Effector memory CD4-positive, alpha-beta T cell (primary cell): ENCODE measurements at places on chromosomes 4 and X.

- no peak for DNase-seq
These were observed 169.4 kb downstream of the ZNF674 start for GRCh38 chrX:46375831-46376230.

DNA sequence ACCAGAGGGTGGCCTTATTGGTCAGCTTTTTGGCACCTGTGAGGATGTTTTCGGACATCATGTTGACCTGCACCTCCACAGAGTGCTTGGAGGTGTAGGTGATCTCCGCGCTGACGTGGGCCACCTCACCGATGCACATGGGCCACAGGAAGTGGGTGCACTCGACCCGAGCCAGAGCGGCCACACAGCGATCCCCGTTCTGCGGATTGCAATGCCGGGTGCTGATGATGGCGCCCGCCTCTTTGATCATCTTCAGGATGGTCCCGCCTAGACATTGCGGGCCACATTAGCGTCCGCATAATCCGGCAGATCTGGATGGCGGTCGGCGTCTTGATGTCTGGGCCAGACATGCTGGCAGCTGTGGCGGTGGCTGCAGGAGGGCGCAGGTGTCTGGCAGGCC, 12.9 kb upstream of the N4BP2 start:
- no peak for DNase-seq

- no peak for DNase-seq
These were observed 125.8 kb downstream of the IRF2 start for GRCh38 chr4:184348311-184349233.

DNA sequence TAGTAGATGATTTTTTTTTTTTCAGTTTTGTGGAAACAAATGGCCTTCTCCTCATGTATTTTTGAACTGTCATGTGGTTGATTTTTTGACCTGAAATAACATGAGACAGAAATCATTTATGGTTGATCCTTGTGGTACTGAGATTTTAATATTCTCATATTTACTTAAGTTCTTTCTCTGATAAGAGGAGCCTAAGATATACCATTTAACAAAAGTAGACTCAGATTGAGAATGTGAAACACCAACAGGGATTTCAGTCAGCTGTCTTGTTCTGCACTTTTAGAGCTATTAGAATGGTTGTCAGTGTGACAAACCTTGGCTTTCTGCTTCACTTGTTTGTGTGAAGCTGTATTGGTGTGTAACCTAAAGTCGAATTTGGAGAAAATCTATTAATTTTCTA, 575.7 kb downstream of the SPOCK3 start:
- DNase-seq: no peak

DNA sequence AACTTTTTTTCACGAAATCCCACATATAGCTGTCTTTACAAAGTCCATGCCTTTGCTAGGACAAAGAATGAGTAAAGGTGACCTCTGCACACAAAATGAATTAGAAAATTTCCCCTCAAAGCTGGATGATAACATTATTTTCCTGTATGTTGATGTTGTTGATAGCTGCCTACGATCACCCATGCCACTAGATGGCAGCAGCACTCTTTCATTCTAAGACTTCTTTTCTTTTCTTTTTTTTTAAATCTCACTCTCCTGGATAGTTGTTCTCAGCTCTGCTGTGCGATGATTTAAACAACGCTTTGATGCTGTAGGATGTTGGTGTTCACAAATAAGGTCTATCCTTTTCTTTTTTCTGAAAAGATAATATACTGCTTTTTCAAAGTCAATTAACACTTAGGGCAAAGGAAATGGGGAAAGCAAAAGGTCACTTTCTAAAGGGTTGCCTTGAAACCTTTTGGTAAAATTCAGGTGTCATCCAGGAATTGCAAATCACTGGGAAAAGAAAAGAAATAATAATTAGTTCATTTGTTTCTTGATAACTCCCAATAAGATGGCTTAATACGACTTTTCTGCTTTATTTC, 266.8 kb downstream of the C4orf33 start:
- peak; percentile 10 for DNase-seq

- no peak for DNase-seq
These were observed 106.1 kb downstream of the PBDC1 start for GRCh38 chrX:76279007-76279406.

DNA sequence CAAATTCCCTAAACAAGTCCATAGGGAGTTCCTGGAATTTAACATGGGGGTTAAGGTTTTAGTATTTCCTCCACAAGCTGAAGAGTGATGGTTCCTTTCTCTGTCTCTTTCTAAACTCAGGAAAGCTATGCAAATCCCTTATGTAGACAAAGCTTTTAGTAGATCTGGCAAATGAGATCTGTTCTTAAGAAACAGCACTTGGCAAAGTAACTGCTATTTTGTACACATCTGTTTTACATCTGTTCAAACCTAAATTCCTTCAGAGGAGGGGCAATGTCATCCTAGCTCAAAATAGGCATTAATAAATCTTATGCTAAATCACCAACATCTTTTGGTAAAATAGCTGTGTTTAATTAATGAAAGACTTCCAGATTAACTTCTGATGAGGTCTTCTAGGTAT, 137.8 kb upstream of the TBC1D9 start:
- no peak for DNase-seq

DNA sequence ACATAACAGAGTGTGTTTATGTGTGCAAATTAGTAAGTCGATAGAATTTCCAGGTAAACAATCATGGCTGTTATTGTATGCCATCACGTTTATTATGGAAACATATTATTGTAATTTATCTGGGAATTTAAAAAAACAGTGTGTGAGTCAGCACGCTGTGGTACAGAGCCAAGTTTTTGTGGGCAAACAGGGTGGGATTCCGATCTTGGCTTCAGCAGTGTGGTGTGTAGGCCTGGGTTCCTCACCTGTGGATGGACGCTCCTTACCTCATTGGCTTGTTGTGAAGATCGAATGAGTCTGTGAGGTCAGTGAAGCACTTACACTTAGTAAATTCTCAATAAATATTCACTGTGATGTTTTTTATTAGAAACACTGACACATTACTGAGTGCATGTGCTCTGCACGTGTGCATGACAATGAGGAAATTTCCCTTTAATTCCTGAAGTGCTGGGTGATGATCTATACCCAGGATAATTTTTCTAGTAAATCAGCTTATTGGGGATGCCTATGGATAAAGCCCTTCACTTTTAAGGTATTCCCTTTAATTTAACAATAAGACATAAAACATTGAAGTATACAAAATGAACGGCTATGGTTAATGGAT, 36.4 kb downstream of the SLIT2 start:
- DNase-seq: no peak
